Psoas muscle (tissue), 8 donors: ENCODE measurements at places on chromosomes 12 and 14. TPM values are rescaled to one million over a fixed set of nuclear protein-coding genes. Genes with fewer than 3 reads are reported as not detected.

ACSS3 gene
- total RNA-seq, result 15.4 TPM

RASAL1 gene
- total RNA-seq, result 0.89 TPM

GRCh38 chr12:124350491-124350890 is 55.6 kb downstream of the RFLNA start:
- no peak for DNase-seq

DNA sequence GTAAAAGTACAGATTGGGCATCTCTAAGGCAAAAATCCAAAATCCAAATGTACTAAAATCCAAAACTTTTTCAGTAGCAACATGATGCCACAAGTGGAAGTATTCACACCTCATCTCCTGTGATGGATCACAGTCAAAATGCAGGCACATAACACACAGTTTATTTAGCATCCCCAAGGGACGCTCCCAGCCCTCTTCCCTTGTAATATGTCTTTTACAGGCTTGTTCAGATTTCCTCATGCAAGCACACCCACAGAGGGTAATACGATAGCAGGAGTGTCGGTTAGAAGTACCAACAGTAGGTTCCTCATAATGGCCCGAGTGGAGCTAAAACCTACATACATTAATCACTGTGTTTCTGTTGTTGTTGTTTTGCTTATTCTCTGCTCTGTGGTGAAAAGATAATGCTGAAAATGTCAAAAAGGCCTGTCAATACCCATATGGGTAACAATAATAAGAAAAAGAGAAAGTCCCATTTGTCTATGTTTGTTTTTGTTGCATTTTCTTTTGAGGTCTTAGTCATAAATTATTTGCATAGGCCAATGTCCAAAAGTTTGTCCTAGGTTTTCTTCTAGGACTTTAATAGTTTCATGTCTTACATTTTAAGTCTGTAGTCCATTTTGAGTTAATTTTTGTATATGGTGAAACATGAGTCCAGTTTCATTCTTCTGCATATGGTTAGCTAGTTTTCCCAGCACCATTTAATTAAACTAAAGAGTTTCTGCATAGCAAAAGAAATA is 133.1 kb downstream of the LRIG3 start:
- DNase-seq, result no peak

GRCh38 chr12:120013659-120014380 is 24.8 kb downstream of the BICDL1 start:
- no peak for DNase-seq

DNA sequence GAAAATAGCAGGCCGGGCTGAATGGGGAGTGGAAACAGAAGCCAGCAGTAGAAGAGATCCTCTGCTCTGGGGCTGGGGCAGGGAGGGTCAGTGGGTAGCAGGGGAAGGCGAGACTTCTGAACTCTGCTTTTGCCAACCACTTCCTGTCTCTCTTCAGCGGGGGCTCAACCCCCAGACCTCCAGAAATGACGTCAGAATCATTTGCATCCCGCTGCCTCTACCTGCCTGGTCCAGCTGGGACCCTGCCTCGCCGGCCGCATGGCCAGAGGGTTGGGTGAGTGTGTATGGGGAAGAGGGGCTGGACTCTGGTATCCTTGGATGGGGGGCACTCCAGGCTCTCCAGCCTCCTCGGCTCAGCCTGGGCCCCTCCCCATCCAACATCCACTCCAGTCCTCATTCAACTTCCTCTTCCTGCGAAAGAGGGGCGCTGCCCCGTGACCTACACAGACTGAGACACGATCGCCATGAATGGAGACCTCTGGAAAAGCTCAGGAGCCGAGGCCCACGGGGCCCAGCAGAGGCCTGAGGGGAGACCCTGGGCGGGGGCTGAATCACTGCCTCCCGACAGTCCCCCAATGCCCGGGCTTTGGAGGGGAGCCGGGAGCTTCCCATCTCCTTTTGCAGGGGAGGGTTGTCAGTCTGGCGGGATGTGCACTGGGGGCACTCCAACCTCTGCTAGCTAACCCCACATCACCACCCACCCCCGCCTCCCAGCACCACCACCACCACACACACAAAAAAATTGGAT is 458 bp upstream of the HOXC4 start:
- no peak for DNase-seq

DNA sequence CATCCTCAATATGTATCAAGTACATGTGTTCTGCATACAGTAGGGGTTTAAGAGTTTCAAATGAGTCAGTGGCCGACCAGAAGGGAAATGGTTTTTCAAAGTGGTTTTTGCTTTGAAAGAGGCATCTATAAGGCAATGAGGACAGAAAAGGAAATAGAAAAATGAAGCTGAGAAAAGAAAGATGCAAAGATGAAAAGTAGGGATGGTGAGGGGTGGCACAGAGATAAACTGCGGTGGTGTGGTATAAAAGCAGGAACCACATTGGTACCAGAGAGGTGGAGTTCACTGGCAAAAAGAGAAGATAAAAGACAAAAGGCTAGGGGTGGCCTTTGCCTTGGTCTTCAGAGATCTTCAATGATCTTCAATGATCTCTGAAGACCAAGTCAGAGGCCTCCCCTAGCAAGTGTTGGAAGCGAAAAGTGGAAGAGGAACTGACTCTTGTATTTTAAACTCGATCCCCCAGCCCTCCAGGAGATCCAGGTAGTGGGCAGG is 144.0 kb upstream of the KRR1 start:
- no peak for DNase-seq

DNA sequence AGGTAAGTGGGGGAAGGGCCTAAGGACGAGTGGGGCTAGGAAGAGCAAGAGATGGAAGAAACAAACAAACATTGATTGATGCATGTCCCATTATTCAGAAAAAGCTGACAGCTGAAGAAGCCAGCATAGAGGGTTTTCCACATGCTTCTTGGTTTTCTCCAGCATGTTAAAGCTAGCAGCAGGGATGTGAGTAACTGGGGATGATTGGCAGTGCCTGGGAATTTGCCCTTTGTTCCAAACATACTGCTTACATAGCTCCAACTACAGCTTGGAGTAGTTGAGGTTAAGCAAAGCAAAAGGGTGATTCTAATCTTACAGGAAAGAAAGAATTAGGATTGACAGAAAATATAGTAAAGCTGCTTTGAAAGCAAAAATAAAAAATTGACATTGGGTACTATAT is 68.0 kb upstream of the IFNG-AS1 start:
- DNase-seq, result no peak

DNA sequence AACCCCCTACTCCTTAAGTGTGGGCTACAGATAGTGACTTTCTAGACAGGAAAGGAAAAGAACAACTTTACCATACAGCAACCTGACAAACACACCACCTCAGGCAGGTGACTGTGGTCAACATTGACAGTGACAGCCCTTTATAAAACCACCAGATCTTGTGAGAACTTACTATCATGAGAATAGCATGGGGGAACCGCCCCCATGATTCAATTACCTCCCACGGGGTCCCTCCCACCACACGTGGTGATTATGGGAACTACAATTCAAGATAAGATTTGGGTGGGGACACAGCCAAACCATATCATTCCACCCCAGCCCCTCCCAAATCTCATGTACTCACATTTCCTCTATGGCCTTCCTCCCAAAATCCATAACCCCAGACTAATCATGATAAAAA is 16.3 kb downstream of the OR10P1 start:
- no peak for DNase-seq

- no peak for DNase-seq
Measured at GRCh38 chr12:13816394-13816793, 165.0 kb downstream of the GRIN2B start.

DNA sequence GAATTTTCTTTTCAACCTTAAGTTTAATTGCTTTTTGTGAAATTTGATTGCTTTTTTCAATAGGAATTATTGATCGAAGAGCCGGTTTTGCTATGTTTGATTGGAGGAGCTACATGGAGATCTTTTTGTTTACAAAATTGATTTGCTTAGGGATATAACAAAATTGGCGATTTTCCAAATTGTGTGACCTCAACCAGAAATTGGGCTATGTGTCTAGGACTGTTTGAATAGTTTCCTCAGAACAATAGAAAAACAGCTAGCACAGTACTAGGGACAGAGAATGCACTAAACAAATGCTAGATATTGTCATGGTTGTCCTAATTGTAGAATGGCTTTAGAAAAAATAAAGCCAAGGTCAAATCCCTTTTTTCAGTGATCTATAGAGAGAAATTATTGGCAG is 2.4 kb downstream of the SLC17A8 start:
- DNase-seq, result no peak

GRCh38 chr14:33792009-33792719 is 158.7 kb downstream of the EGLN3 start:
- no peak for DNase-seq

DNA sequence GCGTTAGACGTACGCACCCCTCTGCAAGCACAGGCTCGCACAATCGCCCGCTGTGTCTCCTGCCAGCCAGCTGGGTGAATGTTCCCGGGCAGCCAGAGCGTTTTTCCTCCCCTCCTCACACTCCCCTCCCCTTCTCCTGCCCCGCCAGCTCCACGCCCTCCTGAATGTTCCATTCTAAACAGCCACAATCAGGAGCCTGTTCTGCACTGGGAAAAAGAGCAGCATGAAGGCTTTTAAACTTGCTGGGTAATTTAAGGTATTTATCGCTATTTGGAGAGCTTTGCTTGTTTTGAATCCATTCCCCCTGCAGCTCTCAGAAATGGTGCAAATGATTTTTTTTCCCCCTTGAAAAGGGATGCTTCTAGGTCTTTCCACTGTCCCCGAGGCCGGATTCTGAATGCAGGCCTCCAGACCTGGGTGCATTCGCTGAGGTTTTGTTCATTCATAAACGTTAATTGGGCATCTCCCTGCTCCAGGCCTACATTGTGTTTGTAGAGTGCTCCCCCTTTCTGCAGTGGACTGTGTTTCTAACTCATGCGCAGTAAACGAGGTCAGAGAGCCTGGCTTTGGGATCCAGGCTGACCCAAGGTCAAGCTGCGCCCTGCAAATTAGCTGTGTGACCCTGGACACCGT is 212.5 kb downstream of the CHST11 start:
- DNase-seq, result no peak

GRCh38 chr12:73072214-73072613 is 800.0 kb downstream of the TRHDE start:
- no peak for DNase-seq

GRCh38 chr14:67432050-67432564 is 20.1 kb upstream of the PLEK2 start:
- DNase-seq, result no peak
